ENCODE measurements at places on chromosomes 11 and 22.
A peak's percentile ranks its signal among the peaks of the same experiment; 100 is the strongest.

DNA sequence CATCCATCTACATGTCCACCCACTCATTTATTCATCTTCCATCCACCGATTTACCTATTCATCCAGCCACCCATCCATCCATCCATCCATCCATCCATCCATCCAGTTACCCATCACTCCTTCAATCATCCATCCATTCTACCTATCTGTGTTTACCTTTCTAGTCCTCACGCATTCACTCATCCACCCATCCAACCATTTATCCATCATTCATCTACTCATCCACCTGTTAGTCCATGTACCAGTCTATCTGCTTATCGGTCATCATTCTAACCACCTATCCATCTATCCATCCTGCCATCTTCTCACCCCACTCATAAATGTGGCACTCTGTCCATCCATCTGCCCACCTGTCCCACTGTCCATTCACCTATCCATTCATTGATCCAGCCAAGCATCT lies 21.9 kb upstream of the MYEOV start:
- DNase-seq, result no peak

DNA sequence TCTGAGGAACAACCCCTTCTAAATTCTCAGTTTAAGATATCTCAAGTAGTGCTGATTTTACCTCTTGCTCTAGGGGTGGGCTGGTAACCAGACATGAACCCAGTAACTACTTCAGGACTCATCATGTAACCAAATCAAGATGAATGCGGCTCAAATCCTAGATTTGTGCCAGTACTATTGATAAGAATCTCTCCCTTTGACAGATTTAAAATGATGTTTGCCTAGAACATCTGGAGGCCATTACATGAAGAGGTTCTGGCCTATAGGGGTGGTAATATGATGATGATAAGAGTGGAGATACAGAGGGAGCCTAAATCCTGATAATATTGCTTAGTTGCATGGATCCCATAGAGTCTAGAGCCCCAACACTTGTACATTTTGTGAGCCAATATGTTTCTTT lies 672.6 kb upstream of the ANO5 start:
- DNase-seq, result peak; percentile 72

- peak; percentile 54 for DNase-seq
Observed at GRCh38 chr22:40418366-40419201, 48.2 kb downstream of the SGSM3 start.

GRCh38 chr11:19173004-19173689 lies 28.6 kb downstream of the CSRP3 start:
- DNase-seq, result no peak

- DNase-seq, result no peak
Observed at GRCh38 chr11:3799873-3800272, 2.5 kb upstream of the NUP98 start.

DNA sequence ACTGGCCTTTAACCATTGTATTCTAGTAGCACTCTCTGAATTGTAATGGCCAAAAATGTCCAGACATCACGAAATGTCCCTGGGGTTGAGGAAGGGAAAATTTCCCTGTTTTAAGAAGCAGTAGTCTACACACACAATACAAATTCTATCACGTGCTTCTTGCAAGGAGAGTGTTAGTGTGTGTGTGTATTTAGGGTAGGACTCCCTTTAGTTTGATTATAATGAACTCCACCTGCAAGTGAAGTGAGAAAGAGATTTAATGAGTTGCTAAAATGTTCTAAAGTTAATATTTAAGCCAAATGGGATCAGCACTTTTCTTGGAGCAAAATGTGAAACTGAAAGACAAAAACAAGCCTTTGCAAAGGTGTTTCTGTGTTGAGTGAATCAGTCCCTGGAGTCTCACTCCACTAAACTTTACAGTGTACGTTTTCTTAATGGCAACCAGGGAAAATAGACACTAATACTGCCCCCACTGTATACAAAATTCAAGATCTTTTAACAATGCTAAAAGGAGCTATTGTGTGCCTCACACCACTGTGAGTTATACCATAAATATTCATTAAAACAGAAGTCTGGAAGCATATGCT lies 590.3 kb upstream of the TENM4 start:
- DNase-seq, result no peak

DNA sequence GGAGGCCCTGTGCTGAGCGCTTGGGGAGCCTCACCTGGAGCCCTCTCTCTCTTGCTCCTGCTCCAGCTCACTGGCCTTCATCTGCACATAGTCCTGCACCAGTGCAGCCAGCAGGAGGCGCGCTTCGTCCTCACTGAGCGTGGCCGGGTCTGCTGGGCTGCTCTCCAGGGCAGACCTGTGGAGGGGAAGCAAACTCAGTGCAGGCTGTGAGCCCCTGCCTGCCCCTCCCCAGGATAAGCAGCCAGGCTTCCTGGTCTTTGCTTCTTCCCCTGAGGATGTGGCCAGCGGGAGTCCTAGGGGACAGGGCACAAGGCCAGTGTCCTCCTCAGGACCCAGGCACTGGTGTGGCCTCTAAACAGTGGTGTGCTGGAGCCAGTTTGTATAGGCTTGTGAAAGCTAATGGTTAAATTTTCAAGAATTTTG lies 2.2 kb downstream of the CALCA start:
- no peak for DNase-seq

DNA sequence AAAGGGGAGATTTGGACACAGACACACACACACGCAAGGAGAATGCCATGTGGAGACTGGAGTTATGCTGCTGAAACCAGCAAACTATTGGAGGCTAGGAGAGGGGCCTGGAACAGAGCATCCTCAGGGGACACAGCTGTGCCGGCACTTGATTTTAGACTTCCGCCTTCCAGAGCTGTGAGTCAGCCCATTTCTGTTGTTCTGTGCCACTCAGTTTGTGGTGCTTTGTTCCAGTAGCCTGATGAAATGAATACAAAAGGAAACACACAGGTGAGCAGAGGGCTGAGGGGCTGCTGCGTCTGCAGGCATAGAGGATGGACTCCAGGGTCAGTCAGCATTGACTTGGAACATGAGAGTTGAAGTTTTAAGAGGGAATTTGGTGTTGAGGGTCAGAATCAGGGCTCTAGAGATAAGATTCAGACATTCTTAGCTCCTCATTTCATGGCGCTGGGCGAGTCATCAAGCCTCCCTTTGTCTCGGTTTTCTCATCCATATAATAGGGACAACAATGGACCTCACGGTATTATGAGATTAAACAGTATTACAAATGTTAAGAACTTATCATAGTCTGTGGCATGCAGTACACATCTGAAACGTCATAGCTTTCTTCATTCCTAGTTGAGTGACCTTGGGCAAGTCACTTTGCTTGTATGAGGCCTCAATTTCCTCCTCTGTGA lies 191.0 kb downstream of the MIAT start:
- DNase-seq, result no peak

DNA sequence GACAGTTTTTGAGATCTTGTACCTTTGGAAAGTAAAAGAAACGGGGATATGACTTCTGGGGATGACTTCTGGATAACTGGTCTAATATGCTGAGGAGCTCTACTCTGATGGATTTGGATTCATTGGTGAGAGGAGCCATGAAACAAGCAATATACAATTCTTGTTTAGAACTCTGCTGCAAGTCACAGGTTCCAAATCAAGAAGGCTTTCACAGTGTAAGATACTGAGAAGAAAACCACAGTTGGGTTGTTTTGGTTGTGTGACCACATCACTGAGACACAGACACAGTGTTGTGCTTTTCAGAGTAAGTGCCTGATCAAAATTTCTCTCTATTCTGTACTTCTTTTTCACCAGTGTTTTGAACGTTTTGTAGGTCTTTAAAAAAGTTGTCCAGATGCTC lies 13.1 kb upstream of the UCP2 start:
- DNase-seq, result no peak

DNA sequence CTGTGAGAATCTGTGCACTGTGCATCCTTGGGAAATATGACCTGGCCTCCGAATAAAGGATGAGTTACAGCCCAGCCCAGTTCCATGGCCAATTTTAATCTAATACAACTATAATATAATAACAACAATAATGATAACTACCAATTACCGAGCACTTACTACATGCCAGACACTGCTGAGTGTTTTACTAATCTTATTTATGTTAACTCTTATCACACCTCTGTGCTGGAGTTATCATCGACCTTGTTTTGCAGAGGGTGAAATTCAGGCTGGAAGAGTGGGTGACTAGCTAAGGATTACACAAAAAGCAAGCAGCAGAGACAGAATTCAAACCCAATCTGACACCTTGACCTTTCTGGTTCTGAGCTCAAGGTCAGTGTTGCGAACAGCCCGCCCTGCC lies 83.9 kb downstream of the GALNT18 start:
- no peak for DNase-seq

DNA sequence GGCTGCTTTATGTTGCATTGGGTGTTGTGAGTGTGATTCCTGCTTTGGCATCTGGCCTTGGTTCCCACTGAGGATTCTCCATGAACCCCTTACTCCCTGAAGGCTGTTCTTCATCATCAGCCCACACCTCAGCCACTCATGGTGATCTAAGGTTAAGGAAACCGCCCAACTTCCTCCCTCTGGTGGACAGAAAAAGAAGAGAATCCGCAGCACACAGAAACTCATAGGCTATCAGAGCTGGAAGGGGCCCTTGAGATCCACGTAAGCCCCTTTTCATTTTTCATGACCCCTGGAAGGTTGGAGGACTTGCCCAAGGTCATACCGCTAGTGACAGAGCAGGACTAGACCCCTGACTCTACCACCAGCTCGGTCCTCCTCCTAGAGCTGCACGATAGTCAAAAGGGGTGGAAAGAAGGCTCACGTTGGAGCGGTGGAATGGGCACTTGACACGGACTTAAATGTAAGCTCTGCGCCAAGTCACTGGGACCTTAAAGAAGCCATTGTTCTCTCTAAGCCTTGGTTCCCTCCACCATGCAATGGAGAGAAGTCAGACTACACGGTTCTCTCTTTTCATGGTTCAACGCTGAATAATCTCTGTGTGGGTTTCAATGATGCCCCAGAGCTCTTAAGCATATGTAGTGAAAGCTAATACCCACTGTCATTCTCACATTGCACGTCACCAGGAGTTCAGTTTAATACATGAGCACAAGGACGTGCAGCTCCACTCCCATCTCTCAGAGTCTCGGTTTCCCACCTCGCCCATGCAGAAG lies 83.6 kb upstream of the CRTAM start:
- peak; percentile 32 for DNase-seq

- DNase-seq, result no peak
Observed at GRCh38 chr22:27420195-27420816, 381.2 kb downstream of the MN1 start.

DNA sequence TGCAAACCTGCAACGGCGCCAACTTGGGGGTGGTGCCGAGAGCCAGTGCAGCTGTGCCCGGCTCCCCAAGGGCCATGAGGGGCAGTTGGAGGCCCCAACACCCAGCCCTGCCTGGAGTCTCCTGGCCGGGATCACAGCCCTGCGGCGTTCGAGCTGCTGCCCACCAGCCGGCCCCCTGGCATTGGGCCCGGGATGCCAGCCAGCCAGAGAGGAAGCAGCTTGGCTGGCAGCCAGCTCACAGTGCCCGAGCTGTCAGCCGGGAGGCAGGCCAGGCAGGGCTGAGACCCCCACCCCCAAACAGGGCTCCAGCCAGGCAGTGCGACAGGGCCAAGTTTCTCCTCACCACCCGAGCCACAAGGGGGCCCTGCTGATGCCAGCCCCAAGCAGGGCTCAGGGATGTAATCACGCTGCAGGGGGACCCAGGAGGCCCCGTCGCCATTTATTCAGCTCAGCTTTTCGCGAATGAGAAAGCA lies 26.0 kb upstream of the TCF20 start:
- DNase-seq, result peak; percentile 99

- DNase-seq, result peak; percentile 84
Observed at GRCh38 chr22:20595461-20595860, 88.1 kb downstream of the MED15 start.

GRCh38 chr11:122100756-122101080 lies 15.3 kb downstream of the BLID start:
- peak; percentile 59 for DNase-seq

GRCh38 chr11:67302571-67303131 lies 679 bp upstream of the SSH3 start:
- peak; percentile 66 for DNase-seq

DNA sequence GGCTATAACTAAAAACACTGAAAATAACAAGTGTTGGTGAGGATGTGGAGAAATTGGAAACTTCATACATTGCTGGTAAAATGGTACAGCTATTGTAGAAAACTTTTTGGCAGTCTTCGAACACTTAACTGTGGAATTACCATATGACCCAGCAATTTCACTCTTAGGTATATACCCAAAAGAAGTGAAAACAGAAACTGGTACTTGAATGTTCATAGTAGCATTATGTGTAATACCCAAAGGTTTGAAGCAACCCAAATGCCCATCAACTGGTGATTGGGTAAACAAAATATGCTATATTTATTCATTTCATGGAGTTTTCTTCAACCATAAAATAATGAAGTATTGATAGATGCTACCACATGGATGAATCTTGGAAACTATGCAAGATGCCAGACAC lies 40.8 kb upstream of the FTH1 start:
- DNase-seq, result no peak

- peak; percentile 95 for DNase-seq
Observed at GRCh38 chr11:114076921-114077331, 17.4 kb downstream of the ZBTB16 start.

DNA sequence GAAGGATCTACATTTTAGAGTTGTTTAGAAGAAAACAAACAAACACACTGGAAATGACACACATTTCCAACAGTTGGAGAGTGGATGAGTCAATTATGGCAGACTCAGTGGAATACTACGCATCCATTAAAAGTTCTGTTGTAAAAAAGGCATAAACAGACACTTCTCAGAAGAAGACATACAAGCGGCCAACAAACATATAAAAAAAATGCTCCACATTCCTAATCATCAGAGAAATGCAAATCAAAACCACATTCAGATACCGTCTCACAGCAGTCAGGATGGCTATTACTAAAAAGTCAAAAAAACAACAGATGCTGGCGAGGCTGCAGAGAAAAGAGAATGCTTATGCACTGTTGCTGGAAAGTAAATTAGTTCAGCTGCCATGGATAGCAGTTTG lies 298.2 kb downstream of the DDX10 start:
- DNase-seq, result no peak

DNA sequence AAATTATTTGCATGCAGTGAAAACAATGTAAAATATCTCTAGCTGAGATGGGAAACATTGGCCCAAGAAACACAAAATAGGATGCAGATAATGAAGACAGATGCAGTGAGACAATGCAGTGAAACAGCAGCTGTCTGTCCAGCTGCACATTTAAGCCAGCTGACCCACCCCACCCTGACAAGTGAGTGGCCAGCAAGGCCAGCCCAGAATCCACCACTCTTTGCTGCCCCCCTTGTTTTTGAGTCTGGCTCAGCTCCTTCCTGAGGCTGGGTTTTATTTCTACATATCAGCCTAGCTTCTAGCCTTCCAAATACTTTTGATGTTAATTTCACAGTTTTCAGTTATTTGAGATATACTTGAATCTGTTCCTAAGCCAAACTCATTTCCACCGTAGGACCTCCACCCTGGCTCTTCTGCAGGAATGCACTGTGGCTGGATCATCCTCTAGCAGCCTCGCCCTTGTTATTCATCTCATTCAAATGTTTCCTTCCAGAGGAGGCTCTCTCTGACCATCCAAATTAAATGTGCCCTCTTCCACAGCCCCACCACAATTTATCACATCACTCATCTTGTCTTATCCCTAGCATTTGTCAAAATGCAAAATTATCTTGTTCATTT lies 154.1 kb upstream of the POU2AF2 start:
- no peak for DNase-seq

- DNase-seq, result peak; percentile 70
Observed at GRCh38 chr11:7353100-7353499, 101.4 kb downstream of the SYT9 start.

- no peak for DNase-seq
Observed at GRCh38 chr11:2522631-2523255, 77.9 kb downstream of the KCNQ1 start.

GRCh38 chr22:32607086-32607485 lies 132.5 kb downstream of the FBXO7 start:
- no peak for DNase-seq

- no peak for DNase-seq
Observed at GRCh38 chr22:17483688-17484372, 79.5 kb upstream of the SLC25A18 start.

Data from NCI-H69 (cell line).